ENCODE measurements at places on chromosomes 16 and 17. TPM values are rescaled to one million over a fixed set of nuclear protein-coding genes. Genes with fewer than 3 reads are reported as not detected.

CA7 gene
- total RNA-seq: not detected

KRTAP4-16 gene
- total RNA-seq: not detected

SLFN14 gene
- total RNA-seq: not detected

DNA sequence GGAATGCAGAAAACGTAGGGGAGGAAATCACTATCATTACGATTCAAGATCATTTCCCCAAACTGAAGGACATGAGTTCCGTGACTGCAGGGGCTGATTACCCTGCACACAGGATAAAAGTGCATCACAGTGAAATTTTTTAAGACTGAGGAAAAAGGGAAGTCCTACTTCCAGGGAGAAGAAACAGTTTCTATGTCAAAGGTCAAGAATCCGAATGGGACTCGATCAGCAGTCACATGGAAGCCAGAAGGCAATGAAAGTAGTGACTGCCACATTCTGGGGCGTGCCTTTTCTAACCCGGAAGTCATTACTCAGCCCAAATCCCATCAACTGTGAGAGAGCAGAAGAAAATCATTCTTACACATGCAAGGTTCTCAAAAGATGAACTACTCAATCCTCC lies 12.1 kb downstream of the ZZEF1 start:
- no peaks in the 10 kb centered on the region for H3K27me3 ChIP-seq
- no peak for DNase-seq
- H3K27ac ChIP-seq: no peak overlapping the region
- peaks cover 24% of the 10 kb centered on the region for H3K36me3 ChIP-seq
- H3K4me3 ChIP-seq: no peak overlapping the region

DNA sequence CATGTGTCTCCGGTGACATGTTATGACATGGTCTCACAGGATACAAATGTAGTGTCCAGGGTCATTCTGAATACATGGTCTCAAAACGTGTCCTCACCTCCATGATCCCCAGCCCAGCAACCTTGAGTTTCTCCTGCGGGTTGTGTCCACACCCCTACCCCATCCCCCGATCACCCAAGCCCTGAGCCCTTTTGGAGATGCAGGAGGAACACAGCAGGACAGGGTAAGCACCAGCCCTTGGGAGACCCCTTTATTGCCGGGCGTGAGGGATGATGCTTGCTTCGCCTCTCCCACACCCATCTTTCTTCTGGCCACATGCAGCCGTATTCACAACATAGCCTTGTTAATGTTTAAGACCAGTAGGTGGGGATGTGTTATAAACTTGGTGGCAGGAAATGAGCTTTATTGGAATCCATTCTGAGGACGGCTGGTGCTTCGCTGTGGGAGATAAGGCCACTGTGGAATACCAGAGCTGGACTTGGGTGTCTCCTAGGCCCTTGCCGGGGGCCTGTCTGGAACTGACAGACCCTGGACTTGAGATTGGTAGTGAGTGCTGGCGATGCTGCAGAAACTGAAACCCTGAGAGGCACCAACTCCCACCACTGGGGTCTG lies 5.5 kb downstream of the TMEM132E start:
- H3K27ac ChIP-seq: no peak overlapping the region
- no peaks in the 10 kb centered on the region for H3K36me3 ChIP-seq
- peaks cover 71% of the 10 kb centered on the region for H3K27me3 ChIP-seq
- H3K4me1 ChIP-seq: peaks cover 9% of the 10 kb centered on the region
- no peak for DNase-seq

- no peak overlapping the region for H3K4me3 ChIP-seq
- H3K36me3 ChIP-seq: no peaks in the 10 kb centered on the region
- no peaks in the 10 kb centered on the region for H3K4me1 ChIP-seq
- no peak overlapping the region for H3K27ac ChIP-seq
These were observed 426.6 kb upstream of the CDH11 start for GRCh38 chr16:65548470-65548869.

DPEP2 gene
- total RNA-seq: 4.7 TPM

DNA sequence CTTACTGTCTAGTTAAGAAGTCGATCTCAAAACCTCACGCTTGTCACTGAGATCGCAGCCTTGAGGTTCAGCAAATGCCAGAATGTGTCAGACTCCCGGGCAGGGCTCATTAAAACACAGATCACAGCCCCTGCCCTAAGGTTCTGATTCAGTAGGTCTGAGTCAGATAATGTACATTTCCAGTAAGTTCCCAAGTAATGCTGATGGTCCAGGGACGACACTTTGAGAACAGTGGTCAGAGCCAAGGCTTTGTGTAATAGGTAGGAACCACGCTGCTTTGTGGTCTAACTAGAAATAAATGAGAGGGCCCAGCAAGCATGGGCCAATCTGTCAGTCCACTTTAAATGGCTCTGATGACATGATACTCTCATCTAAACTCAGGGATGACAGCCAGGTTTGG lies 228.6 kb downstream of the ZFHX3 start:
- no peaks in the 10 kb centered on the region for H3K4me1 ChIP-seq
- H3K27ac ChIP-seq: no peak overlapping the region
- no peak for DNase-seq
- no peak overlapping the region for H3K4me3 ChIP-seq

Measured in activated CD8-positive, alpha-beta memory T cell treated with anti-CD3 and anti-CD28 coated beads, Interleukin-2, amount 10 ng/mL, durations not matched to agents 7 days and 5 days (primary cell).